Left colon (tissue), 2 donors: ENCODE measurements at places on chromosomes 4 and X. TPM values are rescaled to one million over a fixed set of nuclear protein-coding genes. Genes with fewer than 3 reads are reported as not detected.

DNA sequence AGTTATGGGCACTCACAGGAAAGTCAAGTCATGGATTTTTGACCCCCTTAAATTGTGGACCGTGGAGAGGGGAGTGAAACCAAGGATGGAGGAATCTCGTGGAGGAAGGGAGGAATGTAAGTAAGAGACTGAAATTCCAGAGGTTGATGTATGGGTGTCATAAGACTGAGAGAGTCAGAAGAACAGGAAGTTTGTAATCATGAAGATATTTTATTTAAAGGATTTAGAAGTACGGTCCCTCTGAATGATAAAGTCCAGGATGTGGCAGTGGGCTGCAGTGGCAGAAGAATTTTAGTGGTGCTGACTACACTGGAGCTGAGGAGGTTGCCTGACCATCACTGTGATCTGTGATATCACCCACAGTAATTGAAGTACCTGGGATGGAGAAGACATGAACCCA, 57.8 kb downstream of the DCLK2 start:
- DNase-seq = no peak

DNA sequence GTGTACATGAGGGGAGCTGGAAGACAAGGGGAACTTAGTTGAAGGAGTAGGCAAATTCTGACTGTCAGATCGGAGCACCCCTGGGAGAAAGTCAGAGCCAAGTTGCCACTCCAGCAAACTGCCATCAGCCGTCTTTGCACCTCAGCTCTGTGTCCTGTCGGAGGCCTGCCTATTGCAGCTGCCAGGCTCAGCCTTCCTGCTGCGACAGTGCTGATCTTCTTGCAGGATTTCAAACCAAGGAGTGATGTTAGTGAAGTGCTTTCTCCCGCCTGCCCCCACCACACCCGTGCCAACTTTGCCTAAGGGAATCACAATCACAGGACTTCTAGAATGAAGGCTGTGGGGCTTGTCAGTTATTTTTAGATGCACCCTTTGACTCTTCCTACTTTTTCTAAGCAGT, 185.3 kb downstream of the KIT start:
- DNase-seq = no peak

GRCh38 chrX:10404436-10404835, 215.9 kb downstream of the MID1 start:
- no peak for DNase-seq

GRCh38 chrX:8868070-8868773, 67.0 kb upstream of the FAM9A start:
- no peak for DNase-seq

- no peak for DNase-seq
Observed at GRCh38 chr4:139154538-139154937, 22.5 kb downstream of the ELF2 start.

NOP14 gene
- 22.9 TPM for total RNA-seq

KCNE5 gene
- not detected for total RNA-seq
